Nucleus accumbens (tissue), 56 donors: ENCODE measurements at places on chromosomes 7 and 10.

- no peak for DNase-seq
Observed at GRCh38 chr7:23356726-23357125, 57.6 kb downstream of the MALSU1 start.

GRCh38 chr10:103780242-103781149 is 74.9 kb downstream of the SH3PXD2A start:
- no peak for DNase-seq

- no peak for DNase-seq
Observed at GRCh38 chr7:157032128-157032527, 21.7 kb upstream of the MNX1 start.

- no peak for DNase-seq
Observed at GRCh38 chr7:68537051-68537773, 1061.1 kb upstream of the AUTS2 start.

GRCh38 chr7:124031919-124032318 is 948 bp downstream of the TMEM229A start:
- DNase-seq, result peak; percentile 57

DNA sequence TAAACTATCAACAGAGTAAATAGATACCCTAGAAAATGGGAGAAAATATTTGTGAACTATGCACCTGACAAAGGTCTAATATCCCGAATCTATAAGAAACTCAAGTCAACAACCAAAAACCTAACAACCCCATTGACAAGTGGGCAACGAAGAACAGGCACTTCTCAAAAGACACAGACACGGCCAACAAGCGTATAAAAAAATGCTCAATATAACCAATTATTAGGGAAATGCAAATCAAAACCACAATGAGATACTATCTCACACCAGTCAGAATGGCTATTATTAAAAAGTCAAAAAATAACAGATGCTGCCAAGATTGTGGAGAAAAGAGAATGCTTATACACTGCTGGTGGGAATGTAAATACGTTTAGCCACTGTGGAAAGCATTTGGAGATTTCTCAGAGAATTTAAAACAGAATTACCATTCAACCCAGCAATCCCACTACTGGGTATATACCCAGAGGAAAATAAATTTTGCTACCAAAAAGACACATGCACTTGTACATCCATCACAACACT is 63.2 kb upstream of the CAV2 start:
- DNase-seq, result no peak

- no peak for DNase-seq
Observed at GRCh38 chr10:131843881-131844284, 56.9 kb upstream of the PPP2R2D start.

DNA sequence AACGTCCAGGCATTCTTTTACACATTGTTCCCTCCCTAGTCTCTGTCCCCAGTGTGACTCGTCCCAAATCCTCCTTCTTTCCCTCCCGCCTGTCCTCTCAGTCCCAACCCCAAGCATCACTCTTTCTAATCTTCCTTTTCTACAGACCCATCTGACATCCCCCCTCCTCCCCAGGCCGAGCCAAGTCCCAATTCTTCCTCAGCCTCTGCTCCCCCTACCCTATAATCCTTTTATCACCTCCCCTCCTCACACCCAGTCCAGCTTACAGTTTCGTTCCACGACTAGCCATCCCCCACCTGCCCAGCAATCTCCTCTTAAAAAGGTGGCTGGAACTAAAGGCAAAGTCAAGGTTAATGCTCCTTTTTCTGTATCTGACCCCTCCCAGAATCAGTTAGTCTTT is 95.1 kb downstream of the MACC1 start:
- DNase-seq, result no peak

GRCh38 chr10:46517541-46517940 is 38.9 kb downstream of the GPRIN2 start:
- no peak for DNase-seq

DNA sequence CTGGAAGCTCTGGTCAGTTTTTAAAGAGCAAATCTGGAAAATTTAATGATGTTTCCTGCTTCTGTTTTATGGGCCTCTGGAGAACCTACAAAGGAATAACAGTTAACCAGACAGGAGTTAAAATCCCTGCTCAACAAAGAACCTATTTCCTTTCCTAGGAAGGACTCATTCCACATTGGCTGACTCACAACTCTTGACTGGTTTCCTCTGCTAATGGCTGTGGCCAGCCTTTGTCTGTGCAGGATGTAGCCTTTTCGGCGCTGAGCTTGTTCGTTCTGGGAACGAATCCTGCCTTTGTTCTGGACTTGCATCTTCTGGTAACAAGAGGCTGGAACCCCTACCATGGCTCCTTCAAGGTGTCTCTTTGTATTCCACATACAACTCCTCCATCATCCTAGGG is 112.8 kb upstream of the PDCD4 start:
- no peak for DNase-seq

GRCh38 chr7:13282377-13282980 is 595.0 kb downstream of the ARL4A start:
- DNase-seq, result no peak

DNA sequence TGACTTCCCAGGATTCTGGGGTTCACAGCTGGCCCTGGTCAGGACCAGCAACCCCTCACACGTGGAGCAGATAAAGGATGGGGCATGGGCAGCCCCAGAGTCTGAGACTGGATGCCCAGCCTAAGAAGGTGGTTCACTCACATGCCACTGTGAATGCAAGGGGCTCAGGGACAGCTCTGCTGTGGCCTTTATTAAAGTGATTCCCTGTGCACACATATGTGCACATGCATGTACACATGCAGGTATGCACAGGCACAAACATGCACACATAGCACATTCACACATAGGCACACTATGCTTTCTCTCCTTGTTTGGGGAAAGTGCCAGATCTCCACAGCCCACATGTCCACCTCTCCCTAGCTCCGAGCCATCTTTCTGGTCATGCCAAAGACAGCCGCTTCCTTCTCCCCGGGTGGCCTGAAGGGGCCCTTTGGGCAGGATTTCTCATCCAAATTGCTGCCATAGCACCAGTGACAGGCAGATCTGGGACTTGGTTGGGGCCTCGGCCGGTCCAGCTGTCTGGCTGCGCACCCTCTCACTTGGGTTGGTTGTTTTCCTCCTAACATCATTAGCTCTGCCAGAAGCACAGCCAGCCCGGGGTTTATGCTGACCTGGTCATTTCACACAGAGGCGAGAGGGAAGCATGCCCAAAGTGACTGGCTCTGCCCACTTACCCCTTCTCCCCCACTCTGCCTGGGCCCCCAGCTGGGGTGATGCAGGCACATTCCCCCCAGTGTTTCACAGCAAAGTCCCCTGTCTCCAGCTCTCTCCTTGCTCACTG is 1.4 kb downstream of the GCK start:
- no peak for DNase-seq

DNA sequence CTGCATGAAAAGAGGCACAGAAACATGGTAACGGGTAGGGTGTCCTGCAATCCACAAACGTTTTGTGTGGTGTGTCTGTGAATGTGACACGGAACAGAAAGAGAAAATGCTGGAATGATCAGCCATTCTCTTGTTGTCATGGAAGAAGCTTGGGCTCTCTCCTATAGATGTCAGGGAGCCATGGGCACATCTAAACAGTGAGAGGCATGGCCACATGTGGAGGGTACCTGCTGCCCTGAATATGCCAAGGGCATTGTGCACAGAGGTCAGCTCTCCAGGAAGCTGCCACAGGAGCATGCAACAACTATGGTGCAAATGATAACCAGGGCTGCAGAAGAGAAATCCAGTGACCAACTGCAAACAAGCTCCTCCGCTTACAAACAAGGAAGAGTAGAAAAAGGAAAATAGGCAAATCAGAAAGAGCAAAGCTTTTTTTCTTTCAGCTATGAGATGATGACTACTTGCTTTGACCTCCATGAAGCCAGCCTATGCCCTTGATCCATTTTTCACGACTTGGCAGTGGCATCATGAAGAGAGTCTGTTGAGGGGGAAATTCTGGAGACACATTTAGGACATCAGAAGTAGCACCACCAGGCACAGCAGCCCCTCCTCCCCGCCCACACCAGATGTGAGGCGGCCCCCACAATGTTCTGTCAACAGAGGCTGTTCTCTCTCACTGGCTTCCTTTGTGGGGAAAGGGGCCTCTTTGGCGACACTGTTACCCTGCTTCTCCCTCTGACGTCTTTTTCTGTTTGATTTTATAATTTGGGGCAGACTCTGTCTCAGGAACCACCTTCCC is 4.8 kb upstream of the PDE1C start:
- DNase-seq, result no peak

DNA sequence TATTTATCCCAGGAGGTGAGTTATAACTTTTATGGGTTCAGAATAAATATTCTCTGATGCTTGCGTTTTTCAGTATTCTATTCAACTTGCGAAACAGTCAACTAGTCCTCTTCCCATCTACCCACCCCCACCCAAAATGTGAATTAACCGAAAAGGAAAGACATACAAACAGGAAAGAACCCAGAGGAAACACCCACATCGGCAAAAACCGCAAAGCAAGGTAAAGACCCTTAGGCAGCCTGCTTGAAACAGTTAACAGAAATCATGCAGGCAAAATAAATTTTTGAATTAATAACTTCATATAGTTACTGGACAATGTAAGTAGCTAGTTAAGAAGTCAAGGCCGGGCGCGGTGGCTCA is 5.4 kb downstream of the ZC3HAV1 start:
- no peak for DNase-seq

GRCh38 chr7:119283353-119283752 is 989.6 kb upstream of the KCND2 start:
- DNase-seq, result no peak

DNA sequence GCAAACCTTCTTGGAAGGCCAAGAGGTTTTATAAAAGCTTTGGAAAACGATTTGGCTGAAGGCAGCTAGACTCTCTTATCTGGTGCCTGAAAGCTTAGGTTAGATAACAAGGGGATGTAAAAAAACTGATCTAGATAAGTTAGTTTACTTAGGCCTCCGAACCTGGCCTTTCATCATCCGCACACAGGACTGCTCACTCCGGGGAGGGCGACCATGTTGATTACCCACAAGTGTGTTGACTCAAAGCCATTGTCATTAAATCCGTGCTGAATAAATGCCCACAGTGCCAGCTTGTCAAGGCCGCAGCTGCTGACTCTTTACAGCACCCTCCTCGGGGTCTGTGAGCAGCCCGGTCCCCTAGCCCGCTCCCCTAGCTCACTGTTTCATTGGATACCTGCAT is 112.3 kb downstream of the ZFAND4 start:
- DNase-seq, result no peak

DNA sequence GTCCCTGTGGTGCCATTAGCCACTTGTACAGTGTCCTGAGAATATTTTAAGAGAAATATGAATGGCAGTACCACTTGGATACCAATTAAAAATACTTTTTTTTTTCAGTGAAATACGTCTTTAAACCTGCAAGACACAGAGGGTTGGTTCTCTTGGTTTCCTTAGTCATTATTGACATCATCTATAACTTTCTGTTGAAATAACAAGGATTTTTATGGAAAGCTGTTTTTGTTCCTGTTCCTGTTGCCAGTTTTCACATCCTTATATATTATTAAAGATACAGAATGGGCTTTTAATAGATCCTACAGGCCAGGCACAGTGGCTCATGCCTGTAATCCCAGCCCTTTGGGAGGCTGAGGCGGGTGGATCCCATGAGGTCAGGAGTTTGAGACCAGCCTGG is 579.9 kb downstream of the AUTS2 start:
- no peak for DNase-seq

DNA sequence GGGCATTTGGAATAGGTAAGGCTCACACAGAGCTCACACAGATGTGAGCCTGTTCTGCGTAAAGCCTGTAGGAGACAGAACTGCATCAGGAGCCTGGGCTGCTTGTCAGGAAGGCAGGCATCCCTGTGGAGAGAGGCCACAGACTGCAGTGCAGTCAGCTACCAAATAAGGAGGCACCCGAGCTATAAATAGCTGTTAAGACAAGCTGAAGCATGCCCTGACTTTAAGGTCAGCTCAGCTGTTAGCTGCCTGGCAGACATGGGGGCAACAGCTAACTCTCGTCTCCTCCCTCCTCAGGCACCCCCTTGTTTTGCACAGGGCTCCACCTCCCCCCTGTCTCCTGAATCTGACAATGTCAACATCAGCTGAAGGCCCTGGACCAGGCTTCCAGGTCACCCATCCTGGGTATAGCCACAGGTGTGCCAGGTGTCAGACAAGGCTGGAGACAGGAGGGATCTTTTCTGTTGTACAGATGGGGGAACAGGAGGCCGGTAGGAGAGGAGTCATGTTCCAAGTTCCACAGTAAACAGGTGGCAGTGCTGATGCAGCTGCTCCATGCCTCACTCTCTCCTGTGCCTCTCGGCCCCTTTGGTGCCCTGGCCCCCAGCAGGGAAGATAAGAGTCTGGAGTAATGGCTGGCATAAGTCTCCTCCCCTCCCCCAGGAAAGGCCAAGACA is 27.6 kb upstream of the MKRN1 start:
- no peak for DNase-seq

DNA sequence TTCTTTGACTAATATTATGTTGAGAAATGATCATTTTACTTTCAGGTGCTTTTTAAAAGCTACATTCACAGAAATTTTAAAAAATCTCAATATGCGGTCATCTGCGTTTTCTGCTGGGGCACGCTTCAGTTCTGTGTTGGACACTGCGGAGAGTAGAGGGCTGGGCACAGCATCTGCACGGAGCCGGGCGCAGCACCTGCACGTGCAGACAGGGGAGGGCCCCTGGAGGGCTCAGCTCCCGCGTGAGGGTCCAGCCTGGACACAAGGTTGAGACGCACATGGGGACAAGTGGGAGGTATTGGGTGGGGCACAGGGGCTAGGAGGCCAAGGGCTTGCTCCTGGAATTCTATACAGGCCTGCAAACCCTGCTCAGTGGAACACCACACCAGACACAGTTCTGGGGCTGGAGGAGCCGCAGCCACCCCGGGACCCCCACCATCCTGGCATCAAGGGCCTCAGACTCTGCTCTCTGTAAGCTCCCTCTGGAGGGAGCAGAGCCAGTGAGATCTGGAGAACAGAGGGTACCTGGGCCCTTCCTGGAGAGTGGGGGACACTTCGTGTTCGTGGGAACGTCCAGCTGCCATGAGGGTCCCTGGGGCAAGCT is 20.4 kb upstream of the FAM20C start:
- DNase-seq, result no peak

GRCh38 chr7:27922907-27923641 is 183.1 kb downstream of the TAX1BP1 start:
- no peak for DNase-seq

- no peak for DNase-seq
Observed at GRCh38 chr7:16398146-16399017, 23.0 kb downstream of the CRPPA start.
